ENCODE measurements at places on chromosomes 11 and 22.

DNA sequence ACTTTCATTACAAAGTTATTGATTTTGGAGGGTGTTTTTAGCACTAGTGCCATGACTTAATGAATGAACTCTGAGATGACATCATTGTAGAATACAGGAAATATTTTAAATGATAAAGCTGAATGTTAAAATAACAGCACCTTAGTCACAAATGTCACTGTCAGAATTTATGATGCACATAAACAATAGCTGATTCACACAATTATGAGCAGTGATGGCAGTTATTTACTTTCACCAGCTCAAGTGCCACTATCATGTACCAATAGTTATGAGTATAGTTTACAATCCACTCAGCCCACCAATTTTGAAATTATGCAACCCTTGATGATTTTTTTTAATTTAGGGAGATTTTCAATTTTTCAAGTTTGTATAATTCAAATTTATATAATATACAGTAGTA lies 23.0 kb downstream of the SERPING1 start:
- no peak for DNase-seq

- DNase-seq = no peak
Measured at GRCh38 chr11:111018566-111018965, 227.0 kb upstream of the POU2AF2 start.

- DNase-seq = no peak
Measured at GRCh38 chr11:110738641-110739040, 26.4 kb upstream of the ARHGAP20 start.

GRCh38 chr22:40198733-40199132 lies 21.0 kb downstream of the TNRC6B start:
- no peak for DNase-seq

- no peak for DNase-seq
Measured at GRCh38 chr11:9029422-9029821, 25.6 kb upstream of the NRIP3 start.

DNA sequence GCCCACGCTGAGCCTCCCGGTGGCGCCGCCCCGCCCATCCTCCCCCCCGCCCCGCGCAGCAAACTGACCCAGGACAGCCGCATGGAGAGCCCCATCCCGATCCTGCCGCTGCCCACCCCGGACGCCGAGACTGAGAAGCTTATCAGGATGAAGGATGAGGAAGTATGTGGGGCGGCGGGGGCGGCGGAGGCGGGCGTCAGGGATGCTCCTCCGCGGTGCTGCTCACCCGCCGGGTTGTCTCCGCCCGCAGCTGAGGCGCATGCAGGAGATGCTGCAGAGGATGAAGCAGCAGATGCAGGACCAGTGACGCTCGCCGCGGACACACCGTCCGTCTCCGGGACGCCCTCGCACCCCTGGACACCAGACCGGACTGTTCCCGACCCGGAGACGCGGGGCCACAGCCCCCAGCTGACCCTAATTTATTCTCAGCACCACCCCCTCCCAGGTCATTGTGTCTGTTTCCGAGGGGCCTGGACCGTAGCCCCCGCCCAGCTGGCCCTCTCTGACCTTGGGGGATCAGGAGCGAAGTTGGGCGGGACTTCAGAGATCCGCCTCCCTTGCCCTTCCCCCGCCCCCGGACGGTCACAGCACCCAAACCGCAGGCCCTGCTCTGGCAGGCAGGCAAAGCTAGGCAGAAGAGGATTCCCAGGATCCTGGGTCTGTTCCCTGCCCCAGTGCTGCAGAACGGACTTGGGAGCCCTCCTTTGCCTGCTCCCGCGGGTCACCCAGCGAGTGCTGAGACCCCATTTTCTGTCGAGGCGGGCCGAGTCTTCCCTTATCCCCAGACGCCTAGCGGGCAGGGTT lies 959 bp upstream of the GP1BB start:
- no peak for DNase-seq

DNA sequence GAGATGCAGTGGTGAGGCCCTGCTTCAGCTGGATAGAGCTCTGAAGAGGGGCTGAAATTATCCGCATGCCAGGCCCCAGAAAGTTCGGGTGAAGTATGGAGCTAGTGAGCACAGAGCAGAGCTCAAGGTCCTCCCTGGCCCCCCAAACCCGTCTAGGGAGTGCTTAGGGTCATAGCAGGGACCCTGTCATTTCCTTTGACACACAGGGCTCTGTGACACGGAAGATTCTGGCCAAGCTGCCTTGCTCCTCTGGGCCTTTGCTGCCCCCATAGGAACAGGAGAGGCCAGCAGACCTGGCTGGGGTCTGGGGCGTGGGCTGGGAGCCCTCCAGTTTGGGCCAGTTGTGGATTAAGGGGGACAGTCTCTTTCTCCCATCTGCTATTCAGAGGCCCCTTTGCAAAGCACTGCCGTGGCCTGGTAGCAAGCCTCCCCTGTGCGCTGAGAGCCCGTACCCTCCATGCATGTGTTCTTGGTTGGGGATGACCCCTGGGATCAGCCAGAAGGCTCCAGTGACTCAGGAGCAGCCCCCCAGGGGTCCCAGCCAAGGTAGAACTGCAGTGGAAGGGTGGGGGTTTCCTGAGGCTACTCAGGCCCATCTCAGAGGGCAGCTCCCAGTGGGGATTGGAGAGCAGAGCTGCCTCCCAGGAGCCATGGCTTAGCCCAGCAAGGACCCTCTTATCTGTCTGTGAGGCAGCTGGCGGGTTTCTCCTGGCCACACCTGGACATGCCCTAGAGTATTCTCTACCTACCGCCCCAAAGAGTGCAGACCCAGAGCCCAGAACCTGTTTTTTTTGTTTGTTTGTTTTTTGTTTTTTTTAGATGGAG lies 42.3 kb downstream of the RNF141 start:
- no peak for DNase-seq

- no peak for DNase-seq
Measured at GRCh38 chr22:30640361-30640760, 4.8 kb downstream of the SLC35E4 start.

DNA sequence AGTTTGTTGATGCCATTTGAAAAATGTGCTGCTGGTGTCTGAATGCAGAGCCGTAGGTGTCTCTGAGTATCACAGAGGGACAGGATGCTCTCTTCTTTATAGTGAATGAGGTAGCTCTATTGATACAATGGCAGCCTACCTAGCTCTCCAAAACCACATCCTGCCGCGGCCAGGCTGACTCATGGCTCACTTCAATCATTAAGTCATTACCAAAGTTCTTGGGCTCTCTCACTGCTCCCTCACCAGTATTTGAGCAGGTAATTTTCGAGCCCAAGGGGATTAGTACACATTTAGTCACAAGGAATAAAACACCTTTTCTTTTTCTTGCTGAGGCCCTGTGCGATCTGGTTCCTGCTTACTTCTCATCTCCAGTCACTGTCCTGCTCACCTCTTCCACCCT lies 509.0 kb upstream of the LARGE1 start:
- DNase-seq = no peak

DNA sequence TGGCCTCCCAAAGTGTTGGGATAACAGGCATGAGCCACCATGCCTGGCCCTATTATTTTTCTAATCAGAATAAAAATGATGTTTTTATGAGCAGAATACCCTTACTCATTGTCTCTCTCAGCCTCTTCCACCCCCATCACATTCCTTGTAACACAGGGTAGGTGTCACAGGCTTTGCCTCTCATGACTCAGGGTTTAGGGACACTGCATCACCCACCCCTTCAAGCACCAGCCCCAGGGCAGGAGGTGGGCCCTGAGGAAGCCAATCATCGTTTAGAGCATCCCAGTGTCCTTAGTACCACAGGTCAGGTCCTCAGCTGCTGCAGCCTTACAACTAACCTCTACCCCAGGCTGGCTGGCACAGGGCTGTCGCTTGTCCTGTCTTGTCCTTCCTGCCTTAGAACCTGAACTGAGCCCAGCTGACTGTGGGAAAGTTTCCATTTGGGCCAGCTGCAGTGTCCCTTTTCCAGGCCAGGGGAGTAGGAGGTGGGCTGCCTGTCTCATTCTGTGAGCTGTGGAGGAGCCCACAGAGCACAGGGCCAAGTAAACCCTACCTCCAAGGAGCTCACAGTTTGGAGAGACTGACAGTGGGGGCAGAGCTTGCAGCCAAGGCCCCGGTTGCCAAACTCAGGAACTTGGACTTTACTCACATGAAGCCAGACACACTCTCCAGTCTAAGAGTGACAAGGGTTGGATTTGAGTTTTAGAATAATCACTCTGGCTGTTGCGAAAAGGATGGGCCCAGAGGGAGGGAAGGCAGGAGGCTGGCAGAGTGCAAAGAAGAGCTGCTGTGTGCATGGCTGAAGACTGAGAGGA lies 19.5 kb upstream of the UVRAG start:
- no peak for DNase-seq

DNA sequence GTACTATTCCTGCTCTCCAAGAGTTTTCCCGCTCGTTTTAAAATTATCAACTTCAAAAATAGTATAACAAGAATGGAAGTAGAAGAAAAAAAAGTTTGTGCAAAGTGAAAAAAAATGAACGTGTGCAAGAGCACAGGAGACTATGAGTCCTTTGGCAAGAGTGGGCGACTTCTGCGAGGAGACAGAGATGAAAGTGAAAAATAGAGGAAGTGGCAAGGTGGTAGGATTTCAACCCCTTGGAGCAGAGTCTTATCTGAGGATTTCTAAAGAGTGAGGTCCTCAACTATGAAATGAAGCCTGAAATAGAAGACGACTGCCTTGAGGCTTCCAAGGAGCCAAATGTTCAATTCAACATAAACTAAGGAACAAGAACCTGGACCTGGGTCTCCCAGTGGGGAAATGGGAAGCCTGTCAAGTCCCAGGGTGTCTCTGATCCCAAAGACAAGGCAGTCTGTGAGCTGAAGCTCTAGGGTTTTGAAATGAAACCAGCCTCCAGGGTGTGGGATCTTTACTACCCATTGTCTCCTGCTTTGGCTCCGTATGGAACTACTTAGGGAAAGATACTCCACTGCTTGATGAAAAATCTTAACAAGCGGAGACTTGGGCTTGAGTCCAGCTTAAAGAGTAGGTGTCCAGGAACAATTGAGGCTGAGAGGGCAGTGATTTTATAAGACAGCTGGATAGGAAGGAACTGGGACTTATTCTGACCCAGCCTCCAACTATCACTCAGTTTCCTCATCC lies 4.8 kb downstream of the P4HA3 start:
- no peak for DNase-seq

DNA sequence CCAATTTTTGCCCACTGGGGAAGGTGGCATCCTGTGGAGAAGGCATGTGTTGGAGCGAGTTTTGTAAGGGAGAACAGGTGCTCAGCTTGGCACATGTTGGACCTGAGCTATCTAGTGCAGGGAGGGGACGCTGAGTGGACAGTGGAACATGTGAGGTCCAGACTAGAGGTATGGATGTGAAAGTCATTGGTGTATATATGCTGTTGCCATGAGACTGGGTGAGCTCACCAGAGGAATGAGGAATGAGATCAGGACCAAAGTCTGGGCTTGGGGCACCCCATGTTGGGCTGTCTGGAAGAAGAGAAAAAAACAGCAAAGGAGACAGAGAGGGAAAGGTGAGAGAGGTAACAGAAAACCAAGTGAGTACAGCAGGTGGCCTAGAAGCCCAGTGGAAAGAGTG lies 12.3 kb upstream of the SYT7 start:
- no peak for DNase-seq

DNA sequence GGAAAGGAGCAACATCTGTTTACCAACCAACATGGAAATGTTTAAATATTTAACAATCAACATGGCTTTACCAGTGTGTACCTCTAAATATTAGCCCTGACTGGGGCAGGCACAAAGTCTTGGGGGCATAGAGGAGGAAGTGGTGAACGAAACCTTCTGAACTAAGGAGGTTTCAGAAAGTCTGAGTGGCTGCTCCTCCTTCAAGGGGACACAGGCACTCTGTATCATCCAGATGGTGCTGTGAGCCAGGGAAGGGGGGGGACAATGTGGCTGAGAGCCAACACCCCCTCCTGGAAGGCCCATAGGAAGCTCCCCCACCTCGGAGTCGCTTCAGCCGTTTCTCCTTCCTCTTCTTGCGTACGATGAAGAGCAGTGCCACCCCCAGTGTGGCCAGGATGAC lies 107.7 kb downstream of the CEP164 start:
- no peak for DNase-seq

DNA sequence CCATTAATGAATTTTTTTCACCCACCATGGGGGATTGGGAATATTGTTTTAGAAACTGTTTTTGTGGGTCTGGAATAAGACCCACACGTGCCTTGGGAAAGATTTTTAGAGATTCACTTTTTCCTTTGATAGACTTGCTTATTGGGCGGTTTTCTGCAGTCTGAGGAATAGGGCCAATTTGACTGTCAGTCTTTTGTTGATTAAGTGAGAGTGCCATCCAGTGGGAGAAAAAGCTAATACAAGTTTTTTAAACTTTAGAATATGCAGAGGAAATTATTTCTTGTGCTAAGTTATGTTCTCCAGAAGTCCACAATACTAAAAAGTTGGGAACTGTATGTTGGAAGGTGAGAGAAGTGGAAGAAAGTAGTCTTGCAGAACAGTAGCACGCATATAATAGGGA lies 56.1 kb downstream of the PRMT3 start:
- DNase-seq = no peak

DNA sequence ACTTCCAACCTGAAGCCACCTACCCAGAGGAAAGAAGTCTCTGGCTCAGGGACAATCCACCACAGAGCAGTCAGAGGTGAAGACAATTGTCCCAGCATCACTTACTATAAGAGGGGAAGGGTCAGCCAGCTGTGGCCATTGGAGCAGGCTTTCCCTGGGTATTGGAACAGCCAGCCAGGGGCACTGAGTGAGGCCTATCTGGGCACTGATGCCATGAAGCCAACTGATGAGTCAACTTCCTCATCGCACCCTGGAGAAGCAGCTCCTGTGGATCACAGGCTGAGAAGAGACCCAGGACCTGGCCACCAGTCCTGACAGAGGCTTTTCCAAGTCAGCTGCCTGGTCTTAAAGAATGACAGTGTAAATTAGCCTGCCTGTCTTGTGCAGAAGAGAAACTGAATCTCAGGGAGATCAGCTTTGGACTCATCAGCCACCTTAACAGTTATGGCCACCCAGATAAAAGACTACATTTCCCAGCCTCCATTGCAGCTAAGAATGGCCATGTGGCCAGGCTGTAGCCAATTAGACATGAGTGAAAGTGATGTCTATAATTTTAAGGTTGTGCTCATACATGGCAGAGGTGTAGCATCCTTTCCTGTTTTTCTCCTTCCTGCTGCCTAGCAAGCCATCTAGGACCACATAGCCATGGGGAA lies 19.0 kb downstream of the CHST1 start:
- no peak for DNase-seq

Measured in stimulated activated CD8-positive, alpha-beta memory T cell treated with anti-CD3 and anti-CD28 coated beads, Interleukin-15, amount 100 ng/mL, for 24 hours (primary cell).